ENCODE measurements at places on chromosomes 3 and 15.

GRCh38 chr3:130085881-130086280 is 4.2 kb downstream of the ALG1L2 start:
- no peak for DNase-seq

DNA sequence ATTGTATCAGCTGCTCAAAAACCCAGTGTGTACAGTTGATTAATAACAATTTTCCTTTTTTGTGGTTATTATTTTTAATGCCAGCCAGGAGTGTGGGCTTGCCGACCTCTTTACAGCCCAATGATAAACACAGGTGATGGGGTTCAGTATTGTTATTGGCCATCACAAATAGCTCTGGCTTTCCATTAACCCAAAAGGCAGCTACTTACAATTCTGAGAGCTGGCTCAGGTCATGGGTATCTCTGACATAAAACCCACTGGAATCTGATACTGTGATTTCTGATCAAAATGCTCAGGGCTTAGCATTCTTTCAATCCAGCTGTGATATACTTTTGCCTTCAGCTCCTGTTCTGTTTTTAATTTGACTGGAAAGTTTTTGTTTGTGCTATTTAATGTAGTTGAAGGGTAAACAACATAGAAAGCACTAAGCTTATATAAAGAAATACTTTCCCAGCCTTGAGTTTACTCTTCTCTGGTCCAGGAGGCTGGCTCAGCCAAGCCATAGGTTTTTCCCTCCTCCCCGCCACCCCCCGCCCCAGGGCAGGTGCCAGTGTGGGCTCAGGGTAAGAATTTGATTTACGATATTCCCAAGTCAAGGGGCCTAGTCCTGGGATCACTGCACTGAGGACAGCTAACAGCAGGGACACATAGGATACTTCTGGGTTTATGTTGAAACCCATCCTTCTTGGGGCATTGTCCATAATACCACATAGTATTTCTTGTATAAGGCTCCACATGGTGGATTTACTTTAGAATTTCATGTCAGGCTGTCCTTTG is 54.0 kb upstream of the MYZAP start:
- DNase-seq: no peak

DNA sequence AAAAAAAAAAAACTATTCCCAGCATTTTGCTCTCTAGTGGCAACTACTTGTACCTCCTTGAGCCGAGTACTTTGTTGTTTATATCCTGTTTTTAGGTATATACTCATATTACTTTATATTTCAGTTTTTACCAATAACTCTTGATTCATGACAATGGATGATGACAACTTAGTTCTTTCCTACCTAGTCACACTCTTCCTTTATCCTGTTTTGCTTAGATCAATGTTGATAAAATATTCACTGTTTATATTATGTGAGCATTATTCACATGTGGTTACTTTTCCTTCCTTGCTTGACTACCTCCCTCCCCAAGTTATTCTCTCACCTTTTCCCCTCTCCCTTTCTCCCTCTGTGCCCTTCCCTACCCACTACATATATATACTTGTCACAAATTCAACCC is 53.7 kb downstream of the NKIRAS1 start:
- no peak for DNase-seq

DNA sequence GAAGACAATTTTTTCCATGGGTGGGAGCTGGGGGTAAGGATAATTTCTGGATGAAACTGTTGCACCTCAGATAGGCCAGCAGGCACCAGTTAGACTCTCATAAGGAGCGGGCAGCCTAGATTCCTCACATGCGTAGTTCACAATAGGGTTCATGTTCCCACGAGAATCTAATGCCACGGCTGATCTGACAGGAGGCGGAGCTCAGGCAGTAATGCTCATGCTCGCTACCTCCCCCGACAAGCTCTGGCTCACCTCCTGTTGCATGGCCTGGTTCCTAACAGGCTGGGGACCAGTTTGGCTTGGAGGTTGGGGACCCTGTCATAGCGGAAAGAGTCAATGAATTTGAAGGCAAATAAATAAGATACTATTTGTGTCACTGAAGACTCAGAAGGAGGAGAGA is 105.5 kb downstream of the PLD1 start:
- DNase-seq: no peak

- no peak for DNase-seq
Measured at GRCh38 chr15:72858205-72858604, 74.6 kb upstream of the ADPGK start.

- DNase-seq: no peak
Measured at GRCh38 chr15:85793641-85794597, 806 bp downstream of the KLHL25 start.

- no peak for DNase-seq
Measured at GRCh38 chr15:62745621-62746225, 296.8 kb upstream of the TPM1 start.

DNA sequence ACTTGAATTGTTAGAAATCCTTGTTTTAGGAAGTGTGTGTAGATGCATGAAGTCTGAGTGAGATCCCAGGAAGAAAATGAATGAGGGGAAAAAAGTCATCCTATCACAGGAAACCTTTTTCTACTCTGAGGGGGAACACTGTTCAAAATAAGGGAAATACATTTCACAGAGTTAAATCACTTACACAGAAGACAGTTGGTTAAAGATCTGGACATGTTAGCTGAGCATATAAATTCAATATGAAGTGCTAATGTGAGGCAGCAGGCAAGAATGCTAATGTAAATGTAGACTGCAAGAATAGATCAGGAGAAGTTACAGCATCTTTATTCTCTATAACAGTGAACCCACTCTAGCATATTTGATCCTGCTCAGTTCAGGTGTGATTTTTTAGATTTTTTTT is 2.6 kb downstream of the TBCCD1 start:
- no peak for DNase-seq

- no peak for DNase-seq
Measured at GRCh38 chr3:14497321-14497720, 42.8 kb downstream of the GRIP2 start.

GRCh38 chr3:129305592-129306091 is 27.0 kb downstream of the HMCES start:
- no peak for DNase-seq
